ENCODE measurements at places on chromosomes 16 and 17.
A peak's percentile ranks its signal among the peaks of the same experiment; 100 is the strongest.

- no peak for DNase-seq
Observed at GRCh38 chr16:20830372-20830771, 24.0 kb downstream of the REXO5 start.

GRCh38 chr16:81565321-81566028 lies 120.9 kb downstream of the CMIP start:
- DNase-seq: no peak

DNA sequence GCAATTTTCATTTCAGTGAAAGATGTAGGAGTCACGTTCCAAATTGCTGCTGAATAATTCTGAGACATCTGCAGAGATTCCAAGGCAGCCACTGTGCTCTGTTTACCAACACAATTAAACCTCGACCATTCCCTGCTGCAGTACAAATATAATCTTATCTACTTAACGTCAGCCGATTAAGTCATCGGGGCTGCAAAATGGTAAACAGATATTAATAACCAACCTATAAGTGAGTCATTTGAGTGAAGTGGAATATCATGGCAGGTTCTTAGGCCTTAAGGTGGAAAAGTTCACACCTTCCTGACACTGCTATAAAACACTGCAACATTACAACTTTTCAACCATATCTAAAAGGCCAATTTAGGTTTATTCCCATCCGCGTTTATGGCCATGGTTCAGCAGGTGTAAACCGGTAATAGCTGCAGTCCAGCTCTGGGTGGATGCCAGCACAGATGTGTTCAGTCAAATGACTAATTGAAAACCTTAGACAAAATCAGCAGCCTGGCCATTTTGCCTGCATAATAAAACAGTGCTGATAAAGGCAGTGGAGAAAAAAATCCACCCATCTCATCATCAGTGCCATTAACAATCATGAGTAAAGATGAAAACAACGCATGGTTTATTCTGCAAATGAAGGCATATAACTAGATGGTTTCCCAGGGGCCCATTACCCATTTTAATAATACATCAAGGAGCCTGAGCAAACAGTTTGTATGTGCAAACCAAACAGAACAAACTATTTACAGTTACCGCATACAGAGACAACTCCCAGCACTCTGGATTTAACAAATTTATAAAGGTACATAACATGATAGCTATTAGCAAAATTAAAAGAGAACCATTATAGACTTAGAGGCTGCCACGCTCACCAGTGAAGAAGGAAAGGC lies 202.9 kb upstream of the IRX3 start:
- DNase-seq: no peak

DNA sequence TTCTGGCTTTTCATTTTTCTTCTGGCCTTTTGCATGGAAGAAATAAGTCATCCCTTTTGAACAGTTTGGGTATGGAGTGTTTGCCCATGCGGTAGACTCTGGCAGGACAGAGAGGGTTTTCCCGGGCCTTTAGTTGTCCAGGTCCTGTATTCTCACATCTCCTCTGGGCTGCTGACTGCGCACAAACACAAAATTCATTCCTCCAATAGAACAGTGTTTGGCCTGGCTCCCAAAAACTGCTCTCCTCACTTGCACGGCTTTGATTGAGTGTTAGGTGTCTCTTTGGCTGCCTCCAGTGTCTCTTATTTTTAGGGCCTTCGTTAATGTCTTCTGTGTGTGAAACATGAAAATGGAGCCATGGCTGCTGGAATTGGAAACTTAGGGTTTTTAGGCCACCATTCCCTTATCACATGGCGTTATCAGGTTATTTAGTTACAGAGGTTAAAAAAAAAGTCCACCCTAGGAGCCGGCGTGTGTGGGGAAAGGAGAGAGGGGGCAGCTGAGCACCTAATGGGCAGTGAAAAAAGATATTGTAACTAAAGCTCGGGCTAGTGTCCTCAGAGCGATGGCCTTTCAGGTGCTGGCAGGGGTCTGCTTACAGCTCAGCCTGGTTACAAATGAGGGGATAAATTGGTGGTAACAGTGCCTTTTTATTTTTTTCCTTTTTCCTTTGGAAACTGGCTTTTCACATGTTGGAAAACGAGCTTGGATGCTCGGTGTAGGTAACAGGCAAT lies 47.3 kb downstream of the PRKCA start:
- no peak for DNase-seq

GRCh38 chr17:44203731-44204440 lies 4.2 kb upstream of the ATXN7L3 start:
- DNase-seq: no peak

DNA sequence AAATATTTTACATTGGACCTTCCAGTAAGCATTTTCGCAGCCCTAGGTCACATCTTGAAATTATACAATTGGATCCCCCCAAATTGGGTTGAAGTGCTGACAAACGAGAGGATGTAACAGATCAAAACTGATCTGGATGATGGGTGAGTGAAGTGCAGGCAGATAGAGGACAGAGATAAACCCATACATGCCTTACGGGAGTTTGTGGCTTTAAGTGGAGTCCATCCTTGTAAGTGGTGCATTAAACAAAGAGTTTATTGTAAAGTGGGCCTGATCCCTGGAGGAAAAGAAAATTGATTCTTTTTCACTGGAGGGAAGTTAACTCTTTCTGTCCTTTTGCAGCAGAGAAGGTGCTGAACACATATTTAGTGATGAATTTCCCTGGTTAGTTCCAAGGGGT lies 39.0 kb upstream of the KCNJ2 start:
- no peak for DNase-seq

DNA sequence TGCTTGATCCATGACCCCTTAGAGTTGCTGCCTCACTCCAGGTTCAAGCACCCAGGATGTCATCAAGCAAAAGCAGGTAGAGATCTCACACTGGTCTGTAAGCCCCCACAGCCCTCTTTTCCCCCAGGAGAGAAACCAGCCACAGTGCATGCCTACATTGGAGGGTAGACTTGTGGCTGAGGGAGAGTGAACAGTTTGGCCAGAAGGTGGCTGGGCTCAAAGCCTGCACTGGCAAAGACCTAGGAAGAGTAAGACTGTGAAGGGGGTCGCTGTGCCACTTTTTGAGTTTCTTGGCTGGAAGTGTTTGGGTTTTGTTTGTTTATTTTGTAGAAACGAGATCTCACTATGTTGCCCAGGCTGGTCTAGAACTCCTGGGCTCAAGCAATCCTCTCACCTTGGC lies 28.5 kb downstream of the HOXB1 start:
- DNase-seq: no peak

- DNase-seq: no peak
Observed at GRCh38 chr16:21610006-21610544, 10.7 kb downstream of the METTL9 start.

DNA sequence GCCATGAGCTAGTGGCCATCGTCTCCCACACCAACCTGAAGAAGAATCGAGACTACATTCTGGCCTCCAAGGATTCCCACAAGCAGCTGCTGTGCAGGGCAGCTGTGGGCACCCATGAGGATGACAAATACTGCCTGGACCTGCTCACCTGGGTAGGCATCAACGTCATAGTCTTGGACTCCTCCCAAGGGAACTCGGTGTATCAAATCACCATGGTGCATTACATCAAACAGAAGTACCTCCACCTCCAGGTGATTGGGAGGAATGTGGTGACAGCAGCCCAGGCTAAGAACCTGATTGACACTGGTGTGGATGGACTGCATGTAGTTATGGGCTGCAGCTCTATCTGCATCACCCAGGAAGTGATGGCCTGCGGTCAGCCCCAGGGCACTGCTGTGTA lies 70.2 kb downstream of the GRIN2A start:
- no peak for DNase-seq

GRCh38 chr16:80317599-80318037 lies 223.2 kb upstream of the DYNLRB2 start:
- no peak for DNase-seq

GRCh38 chr16:22190081-22190775 lies 15.8 kb upstream of the EEF2K start:
- peak; percentile 90 for DNase-seq

DNA sequence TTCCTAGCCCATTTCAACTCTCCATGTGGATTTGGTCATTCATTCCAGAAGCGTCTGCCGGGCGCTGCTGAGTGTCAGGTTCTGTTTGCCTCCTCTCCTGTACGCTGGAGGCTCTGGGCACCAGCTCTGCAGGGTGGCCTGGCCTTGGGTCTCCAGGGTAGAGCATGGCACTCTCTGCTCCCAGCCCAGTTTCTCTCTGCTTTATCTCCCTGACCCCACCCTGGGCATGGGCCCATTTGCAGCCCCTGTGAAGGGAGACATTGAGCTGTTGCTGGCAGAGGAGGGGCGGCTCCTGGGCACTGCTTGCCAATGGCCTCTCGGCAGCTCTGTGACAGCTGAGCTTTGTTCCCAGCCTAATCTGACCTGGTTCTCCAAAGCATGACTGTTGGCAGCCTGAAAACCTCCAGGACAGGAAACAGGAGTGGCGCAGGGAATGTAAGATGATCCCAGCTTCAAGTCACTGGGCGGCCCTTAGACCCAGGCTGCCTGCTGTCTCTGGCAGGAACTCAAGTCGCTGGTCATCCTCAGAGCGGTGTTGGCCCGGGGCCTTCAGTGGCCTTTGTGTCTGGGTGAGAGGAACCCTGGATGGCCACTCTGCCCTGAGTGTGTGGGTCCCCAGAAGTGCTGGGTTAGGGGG lies 146.8 kb downstream of the SEC14L1 start:
- no peak for DNase-seq

DNA sequence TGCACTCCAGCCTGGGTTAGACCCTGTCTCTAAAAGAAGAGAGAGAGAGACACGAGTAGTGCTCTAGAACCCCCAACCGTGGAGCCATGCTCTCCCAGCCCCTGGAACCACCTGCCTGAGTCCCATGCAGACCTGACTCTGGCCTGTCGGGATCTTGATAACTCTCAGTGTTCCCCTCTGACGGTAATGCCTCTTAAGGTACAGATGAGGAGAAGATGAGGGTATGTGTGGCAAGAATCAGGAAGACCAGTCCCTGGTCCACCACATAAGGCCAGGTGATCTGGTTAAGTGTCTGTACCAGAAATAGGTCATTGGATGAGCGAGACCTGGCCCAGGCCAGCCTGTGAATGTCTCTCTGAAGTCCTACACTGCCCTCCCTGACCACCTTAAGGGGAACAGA lies 18.4 kb downstream of the OSBPL7 start:
- no peak for DNase-seq

DNA sequence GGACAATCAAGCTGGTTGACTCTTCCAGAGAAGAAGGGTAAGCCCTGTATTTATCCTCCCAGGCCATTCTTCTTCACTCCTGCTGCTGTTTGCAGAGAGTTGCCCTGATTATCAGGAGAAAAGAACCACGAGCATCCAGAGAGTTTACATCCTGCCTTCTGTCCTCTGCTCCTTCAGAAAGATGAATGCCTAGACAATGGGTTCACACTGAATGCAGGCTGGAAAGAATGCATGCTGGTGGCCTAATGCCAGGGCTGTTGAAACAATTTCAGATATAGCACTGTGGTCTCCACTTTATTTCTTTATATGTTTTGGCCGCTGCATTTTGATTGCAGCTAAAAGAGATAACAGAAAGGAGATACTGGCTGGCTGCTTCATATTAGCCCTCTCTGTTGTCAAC lies 21.2 kb upstream of the HAS3 start:
- no peak for DNase-seq

- no peak for DNase-seq
Observed at GRCh38 chr17:81837641-81838040, 2.8 kb upstream of the PPP1R27 start.

GRCh38 chr16:675884-676564 lies 553 bp downstream of the RHBDL1 start:
- DNase-seq: no peak

DNA sequence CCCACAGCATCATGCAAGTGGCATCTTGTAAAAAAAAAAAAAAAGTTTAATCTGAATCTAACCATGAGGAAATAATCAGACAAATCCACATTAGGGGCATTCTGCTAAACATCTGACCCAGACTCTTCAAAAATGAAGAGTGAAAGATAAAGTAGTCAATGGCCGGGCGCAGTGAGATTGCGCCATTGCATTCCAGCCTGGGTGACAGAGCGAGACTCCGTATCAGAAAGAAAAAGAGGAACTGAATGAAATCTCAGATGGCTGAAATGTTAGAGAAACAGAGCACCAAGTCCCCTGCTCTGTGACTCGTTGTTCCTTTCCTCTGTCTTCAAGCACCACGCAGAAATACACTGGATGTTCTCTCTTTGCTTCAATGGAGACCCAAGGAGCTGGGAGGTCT lies 12.7 kb upstream of the RNF135 start:
- DNase-seq: no peak

DNA sequence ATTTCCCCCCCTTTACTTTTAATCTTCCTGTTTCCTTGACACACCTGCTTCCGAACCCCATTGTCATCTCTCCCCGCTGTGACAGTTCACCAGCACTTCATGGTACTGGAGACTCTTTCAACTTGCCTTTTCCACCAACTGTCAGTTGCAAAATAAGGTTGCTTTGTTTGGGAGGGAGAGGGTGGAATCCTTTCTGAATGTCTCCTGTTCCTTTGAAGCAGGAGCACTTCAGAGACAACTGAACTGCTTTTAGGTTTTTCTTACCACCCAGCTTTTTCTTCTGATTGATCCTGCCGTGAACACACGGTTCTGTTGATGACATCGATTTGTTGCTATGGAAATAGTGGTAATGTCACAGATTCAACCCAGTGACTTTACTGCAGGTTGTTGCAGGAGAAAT lies 42.0 kb downstream of the RPA1 start:
- DNase-seq: peak; percentile 9

- DNase-seq: no peak
Observed at GRCh38 chr17:50318501-50319285, 27.2 kb upstream of the XYLT2 start.

DNA sequence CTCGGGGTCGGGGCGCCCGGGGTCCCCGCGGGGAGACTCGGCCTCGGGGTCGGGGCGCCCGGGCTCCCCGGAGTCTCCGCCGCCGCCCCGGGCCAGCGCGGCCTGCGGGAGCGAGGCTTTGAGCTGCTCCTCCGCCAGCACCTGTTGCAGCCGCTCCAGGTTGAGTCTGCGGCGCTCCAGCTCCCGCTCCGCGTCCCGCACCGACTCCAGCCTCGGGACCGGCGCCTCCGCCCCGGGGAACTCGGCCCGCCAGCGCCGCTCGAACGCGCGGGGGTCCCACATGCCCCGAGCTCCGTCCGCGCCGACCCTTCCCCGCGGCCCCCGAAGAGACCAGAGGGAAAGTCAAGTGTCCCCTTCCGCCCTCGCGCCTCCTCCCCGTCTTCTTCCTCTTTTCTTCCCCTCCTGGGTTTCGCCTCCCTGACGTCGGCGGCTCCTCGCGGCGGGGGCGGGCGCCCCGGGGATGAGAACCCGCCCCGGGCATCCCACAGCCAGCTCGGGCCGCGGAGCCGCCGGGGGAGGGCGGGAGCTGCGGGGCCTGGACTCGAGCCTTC lies 40.8 kb upstream of the BHLHA9 start:
- peak; percentile 8 for DNase-seq

All from CD4-positive, CD25-positive, alpha-beta regulatory T cell (primary cell).